Stimulated activated CD8-positive, alpha-beta memory T cell treated with anti-CD3 and anti-CD28 coated beads, Interleukin-2, amount 100 ng/mL, for 48 hours (primary cell): ENCODE measurements at places on chromosomes 3 and 15.

DNA sequence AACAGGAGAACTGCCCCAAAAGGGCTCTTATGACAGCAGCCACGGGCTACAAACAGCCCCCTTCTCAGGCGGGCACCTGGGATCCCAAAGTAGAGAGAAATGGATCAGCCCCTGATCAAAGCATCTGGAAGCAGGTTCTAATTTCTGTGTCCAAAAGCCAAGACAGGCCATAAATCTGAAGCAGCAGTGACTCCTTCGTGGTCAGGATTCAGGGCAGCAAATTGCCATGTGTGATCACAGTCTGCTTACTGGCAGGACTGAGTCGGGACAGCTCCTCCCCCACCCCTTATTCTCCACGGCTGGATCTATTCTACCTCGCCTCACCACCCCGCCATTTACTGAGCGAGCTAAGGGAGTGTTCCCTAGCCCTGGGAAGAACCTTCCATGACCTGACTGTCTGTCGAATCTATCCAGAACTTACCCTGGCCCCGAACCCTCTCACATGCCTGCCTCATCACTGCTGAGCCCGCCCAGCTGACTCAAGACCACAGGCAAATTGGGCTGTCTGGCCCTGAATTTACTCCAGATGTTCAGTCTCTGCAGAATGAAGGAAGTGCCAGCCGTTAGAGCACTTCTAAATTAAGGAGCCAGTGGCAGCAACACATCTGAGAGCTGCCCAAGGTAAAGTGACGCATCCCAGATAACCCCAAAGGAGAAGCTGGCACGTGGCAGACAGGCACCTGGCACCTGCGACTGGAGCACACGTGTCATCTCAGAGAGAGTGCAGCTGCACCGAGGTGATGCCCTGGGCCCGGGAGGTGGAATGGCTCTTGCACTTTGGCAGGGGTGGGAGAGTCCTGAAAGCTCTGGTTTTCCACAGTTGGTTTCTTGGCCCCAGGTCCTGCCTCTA, 1.3 kb downstream of the LRRC15 start:
- no peak for DNase-seq

DNA sequence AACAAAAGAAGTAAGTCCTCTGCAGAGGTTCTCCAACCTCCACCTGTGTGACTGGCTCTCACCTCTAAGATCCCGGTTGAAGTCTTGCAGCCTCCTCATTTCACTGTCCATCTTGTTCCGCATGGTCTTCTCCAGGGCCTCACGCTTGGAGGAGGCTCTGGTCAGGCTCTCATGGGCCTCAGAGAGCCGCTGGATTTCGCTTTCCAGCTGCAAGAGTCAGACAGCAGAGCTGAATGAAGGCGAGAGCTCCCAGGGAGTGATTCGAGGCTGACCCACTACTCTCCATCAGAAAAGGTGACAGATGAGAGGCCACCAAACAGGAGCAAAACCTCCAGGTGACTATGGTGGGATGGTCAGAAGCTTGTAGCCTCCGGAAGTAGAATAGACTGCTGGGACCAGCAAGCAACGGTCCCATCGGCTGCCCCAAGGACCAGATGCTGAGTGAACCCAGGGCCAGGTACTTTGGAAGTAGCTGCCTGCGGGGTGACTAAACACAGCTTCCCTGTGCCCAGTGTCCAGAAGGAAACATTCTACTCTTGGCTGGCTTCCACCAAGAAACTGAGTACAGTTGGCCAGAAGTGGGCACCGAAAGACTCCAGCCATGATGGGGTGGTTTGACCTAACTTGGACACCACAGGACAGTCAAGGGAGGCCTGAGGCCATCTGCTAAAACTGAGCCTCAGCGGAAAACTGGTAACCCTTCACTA, 7.9 kb downstream of the AMOTL2 start:
- DNase-seq, result no peak

GRCh38 chr3:73029321-73029796, 32.1 kb upstream of the EBLN2 start:
- DNase-seq, result no peak

- DNase-seq, result no peak
These were observed 6.3 kb downstream of the SH3BP5 start for GRCh38 chr3:15326037-15326436.

DNA sequence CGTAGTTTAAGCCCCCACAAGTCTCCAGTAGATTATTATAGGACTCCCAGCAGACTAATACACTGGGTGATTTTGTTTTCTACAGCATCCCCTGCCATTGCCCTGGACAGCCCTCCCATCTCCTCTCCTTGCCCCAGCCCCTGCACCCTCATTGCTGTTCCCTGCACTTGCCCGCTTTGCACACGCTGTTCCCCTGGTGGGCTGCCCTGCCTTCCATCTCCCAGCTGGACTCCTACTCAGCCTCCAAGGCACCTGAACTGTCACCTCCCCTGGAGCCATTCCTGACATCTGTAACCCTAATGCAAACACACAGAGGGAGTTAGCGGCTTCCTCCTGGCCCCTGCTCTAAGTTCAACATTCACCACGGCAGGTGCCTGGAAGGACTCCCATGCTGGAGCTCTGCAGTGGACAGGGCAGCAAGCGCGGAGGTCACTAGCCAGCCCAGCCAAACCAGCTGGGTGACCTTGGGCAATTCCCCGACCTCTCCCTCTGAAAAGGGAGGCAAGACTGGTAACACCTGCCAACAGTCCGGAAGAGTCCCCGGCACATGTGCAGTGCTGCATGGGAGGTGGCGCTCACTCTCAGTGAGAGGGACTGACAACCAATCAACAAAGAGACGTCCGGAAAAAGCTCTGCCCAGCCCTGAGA, 38.8 kb upstream of the IQSEC1 start:
- no peak for DNase-seq

GRCh38 chr15:43775411-43775965, 1.3 kb downstream of the ELL3 start:
- no peak for DNase-seq

- DNase-seq, result no peak
These were observed 411.7 kb upstream of the RORA start for GRCh38 chr15:61640756-61641155.

GRCh38 chr3:148600440-148600839, 97.3 kb upstream of the AGTR1 start:
- DNase-seq, result no peak

DNA sequence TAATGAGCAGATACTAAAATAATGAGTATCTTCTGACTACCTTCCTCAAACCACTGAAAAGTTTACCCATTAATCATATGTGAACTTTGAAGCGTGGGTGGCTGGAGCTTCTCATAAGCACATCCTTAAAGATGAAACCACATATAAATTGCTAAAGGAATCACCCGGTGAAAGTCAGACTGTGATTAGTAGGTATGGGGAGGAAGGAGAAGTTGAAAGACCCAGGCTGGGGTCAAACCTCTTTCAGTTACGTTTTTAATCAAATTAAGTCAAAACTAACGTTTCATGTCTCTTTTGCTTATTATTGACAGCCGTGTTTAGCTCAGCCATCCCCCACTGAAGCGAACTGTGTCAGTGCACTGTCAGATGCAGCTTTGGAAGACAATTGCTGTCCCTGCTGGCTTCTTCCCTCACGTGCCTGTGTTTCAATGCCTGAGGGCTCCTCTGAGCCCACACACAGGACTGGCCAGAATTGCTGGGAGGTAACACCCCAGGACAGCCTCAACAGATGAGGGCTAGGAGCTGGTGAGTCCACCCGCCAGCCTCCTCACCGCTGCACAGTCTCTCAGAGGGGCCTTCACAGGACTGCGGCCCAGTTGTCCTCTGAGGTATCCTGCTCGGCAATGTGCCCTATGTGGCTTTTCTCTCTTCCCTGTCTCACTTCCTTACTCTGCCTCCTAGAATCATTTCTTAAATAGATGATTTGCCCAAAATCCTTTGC, 29.3 kb upstream of the SH3BP5 start:
- DNase-seq, result peak; percentile 47

DNA sequence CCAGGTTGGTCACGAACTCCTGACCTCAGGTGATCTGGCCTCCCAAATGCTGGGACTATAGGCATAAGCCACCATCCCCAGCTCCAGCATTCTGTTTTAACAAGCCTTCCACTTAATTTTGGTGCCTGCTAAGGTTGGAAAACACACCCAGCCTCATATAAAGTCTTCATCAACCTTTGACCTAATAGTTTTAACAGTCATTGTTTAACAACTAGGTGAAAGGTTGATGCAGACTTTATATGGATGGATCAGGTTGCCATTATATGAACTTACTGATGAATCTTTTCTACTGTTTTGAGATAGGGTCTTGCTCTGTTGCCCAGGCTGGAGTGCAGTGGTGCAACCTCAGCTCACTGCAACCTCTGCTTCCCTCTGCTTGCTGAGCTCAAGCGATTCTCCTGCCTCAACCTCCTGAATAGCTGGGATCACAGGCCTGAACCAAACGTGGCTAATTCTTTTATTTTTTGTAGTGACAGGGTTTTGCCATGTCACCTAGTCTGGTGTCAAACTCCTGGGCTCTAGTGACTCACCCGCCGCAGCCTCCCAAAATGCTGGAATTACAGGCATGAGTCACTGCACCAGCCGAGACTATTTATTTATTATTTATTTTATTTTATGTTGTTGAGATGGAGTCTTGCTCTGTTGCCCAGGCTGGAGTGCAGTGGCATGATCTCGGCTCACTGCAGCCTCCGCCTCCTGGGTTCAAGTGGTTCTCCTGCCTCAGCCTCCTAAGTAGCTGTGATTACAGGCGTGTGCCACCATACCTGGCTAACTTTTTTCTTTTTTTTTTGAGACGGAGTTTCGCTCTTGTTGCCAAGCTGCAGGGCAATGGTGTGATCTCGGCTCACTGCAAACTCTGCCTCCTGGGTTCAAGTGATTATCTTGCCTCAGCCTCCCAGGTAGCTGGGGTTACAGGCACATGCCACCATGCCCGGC, 3.1 kb upstream of the RPAP1 start:
- DNase-seq, result no peak

GRCh38 chr15:88580532-88580931, 34.1 kb upstream of the DET1 start:
- no peak for DNase-seq

- DNase-seq, result no peak
These were observed 38.3 kb upstream of the DCUN1D1 start for GRCh38 chr3:183018421-183019192.

DNA sequence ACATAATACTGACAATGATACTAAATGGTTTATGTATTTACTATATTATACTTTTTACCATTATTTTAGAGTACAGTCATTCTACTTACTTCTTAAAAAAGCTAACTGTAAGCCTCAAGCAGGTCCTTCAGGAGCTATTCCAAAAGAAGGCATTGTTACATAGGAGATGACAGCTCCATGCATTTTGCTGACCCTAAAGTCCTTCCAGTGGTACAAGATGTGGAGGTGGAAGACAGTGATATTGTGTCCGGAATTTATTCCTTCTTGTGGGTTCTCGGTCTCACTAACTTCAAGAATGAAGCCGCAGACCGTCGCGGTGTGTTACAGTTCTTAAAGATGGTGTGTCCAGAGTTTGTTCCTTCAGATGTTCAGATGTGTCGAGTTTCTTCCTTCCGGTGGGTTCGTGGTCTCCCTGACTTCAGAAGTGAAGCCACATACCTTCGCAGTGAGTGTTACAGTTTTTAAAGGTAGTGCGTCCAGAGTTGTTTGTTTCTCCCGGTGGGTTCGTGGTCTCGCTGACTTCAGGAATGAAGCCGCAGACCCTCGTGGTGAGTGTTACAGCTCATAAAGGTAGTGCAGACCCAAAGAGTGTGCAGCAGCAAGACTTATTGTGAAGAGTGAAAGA, 20.9 kb downstream of the AVEN start:
- DNase-seq, result peak; percentile 20

DNA sequence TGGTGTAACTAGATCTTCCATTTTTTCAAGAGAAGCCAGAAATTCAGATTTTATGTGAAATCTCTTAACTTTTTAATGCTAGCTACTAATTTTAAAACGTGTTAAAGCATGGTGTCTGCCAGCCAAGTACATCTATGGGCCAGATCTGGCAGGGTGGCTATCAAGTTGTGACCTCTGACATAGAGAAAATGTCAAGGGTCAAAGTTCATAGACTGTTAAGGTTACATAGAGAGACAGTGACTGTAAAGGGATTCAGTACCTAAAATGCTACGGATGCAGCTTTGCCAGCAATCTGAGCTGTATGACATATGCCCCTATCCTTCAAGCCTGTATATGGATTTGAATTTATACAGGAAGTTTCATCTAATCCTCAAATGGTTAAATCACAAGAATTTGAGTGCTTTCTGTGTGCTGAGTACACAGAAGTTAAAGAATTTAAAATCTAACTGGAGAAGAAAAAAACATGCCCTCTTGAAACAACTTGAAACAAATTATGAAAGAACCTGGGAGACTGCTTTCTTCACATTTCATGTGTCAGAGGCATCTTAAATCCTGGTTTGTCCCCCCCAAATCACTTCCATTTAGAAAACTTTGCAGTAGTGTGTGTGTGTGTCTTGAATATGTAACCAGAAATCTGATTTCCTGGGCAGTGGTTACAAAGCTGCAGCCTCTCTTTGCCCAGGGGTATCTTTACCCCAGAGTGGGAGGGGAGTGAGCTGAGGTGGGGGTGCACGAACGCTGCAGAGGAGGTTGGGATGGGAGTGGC, 895 bp upstream of the ARHGAP31 start:
- DNase-seq, result no peak

GRCh38 chr15:72474912-72475628, 940 bp downstream of the ARIH1 start:
- peak; percentile 61 for DNase-seq

DNA sequence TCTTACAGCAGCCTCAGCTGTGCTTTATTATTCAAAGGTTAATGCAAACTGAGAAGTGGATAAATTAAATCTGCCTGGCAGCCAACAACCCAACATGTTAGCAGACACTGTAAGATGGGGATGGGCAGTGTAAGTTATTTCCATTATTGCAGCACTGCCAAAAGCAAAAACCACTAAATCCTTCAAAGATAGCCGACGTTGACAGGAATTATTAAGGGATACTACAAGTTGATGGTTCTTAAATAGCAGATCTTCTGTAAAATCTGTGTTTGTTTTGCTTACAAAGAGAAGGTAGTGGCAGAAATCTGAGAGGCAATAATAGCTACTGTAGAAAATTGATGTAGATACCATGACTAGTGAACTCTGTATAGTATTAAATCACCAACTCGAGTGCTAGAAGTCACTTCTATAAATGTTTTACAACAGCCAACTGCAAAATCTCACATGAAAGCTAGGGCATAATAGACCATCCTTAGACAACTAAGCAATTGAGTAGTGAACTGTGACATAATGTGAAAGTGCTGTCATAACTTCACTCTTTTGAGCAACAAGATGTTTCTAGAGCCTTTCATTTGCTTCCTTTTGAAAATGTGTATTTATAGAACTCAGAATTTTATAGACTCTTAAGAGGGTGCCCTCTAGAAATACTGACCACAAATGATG, 278.6 kb downstream of the UBE2E2 start:
- no peak for DNase-seq

DNA sequence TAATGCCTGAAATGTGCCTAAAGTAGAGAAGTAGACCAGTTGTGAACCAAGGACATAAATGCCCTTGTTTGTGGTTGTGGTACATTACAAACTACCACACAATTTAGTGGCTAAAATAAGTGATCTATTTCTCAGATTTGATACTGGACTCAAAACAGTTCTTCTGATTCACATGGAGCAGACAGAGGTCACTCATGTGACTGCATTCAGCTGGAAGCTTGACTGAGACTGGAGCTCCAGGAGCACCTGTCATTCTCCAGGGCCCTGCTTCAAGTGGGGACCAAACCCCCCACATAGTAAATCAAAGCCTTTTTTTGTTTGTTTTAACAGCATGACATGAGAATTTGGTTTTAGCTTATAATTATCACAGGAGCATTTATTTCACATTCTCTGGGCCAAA, 301.2 kb downstream of the OXSM start:
- DNase-seq, result no peak
